ENCODE measurements at places on chromosomes 3 and 15. TPM values are rescaled to one million over a fixed set of nuclear protein-coding genes. Genes with fewer than 3 reads are reported as not detected.

The TMEM212 gene
- total RNA-seq, result not detected

The TRA2B gene
- 202 TPM for total RNA-seq

The SOX14 gene
- not detected for total RNA-seq

GRCh38 chr3:190485830-190486532 lies 27.9 kb upstream of the IL1RAP start:
- peak; percentile 88 for DNase-seq

DNA sequence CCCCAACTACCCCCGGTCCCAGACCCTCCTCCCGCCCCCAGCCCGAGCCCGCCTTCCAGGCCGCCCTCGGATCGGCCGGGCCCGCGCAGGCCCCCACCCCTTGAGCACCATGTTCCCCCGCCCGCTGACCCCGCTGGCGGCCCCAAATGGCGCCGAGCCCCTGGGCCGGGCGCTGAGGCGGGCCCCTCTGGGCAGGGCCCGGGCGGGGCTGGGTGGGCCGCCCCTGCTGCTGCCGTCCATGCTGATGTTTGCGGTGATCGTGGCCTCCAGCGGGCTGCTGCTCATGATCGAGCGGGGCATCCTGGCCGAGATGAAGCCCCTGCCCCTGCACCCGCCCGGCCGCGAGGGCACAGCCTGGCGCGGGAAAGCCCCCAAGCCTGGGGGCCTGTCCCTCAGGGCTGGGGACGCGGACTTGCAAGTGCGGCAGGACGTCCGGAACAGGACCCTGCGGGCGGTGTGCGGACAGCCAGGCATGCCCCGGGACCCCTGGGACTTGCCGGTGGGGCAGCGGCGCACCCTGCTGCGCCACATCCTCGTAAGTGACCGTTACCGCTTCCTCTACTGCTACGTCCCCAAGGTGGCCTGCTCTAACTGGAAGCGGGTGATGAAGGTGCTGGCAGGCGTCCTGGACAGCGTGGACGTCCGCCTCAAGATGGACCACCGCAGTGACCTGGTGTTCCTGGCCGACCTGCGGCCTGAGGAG lies 472 bp downstream of the CHST14 start:
- DNase-seq, result no peak

DNA sequence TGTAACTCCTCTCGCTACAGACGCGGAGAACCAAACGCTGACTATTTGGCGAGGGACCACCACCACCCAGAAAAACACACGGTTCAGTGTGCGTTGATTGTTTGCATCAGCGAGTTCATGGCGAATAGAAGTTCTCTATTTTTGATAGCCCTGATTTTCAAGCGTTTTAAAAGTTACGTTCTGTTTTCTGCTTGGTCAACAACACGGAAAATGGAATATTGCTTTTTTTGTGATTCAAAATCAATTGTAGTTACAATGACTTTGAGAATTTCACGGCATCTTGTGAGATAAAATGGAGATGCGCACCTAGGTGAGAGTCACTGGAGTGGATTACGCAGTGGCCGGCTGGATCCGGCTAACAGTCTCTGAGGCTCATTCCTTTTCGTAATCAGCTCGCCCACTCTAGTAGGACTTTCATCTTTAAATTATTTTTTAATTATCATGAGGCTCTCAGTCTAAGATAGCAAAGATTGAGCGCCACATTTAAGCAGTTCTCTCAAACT lies 54.8 kb downstream of the CCDC54 start:
- no peak for DNase-seq

GRCh38 chr15:64521726-64522164 lies 61.4 kb downstream of the ZNF609 start:
- DNase-seq, result peak; percentile 87

DNA sequence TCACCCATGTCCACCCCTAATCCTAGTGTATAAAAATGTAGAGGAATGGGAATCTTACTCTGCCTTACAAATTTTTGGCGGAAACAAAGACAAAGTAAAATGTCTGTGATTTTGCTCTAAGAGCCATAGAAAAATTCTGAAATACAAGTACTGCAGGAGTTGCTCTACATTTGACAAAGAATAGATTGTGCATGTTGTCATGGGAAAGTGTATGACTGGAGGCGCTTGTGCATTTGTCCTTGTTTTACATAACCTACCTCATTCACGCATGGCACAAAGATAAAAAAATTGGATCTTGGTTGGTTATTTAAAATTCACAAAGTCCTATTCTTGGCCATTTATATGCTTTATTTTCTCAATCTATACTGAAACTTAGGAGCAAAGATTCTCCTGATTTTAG lies 2.0 kb upstream of the TUSC7 start:
- no peak for DNase-seq

- peak; percentile 47 for DNase-seq
Observed at GRCh38 chr3:109784285-109784684, 446.9 kb upstream of the DPPA4 start.
